ENCODE measurements at places on chromosomes 2 and 18. TPM values are rescaled to one million over a fixed set of nuclear protein-coding genes. Genes with fewer than 3 reads are reported as not detected.

DNA sequence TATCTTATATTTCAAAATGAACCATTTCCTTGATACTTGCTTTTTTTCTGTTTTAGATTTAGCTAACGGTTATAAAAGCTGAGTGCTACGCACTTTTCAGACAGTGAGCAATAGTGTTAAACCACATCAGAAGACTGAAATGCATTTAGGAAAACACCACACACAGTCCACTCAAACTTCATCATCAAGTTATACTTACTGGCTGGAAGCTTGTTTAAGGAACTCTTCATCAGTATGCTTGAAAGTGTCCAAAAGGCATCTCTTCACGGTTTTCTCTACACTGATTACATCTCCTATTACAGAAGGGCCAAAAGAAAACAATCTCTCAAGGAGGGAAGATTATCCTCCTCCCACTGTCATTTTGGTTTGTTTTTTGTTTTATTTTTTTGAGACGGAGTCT is 19.7 kb downstream of the ILKAP start:
- DNase-seq = peak; percentile 89
- H3K27me3 ChIP-seq = no peaks in the 10 kb centered on the region
- H3K4me3 ChIP-seq = no peak overlapping the region
- H3K27ac ChIP-seq = peak overlapping the region; percentile 45
- H3K36me3 ChIP-seq = peaks cover 87% of the 10 kb centered on the region

DNA sequence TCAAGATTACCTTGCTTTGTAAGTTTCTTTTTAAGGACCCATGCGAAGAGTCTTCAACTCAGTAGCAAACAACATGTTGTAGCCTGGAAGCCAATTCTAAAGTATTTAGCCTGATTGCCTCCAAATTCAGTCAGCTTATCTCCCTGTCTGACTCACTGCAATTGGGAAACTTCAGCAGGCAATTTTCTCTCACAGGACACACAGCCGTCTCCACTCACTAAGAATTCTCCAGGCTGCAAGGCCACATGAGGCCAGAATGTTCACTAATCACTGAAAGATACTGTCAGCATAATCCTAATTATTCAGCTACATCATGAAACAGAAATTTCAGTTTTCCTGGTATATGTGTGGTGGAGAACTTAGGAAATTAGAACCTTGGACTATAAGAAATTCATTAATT is 78.1 kb upstream of the PDE1A start:
- DNase-seq = peak; percentile 45
- H3K27ac ChIP-seq = peak overlapping the region; percentile 59
- peaks cover 17% of the 10 kb centered on the region for H3K4me1 ChIP-seq
- no peaks in the 10 kb centered on the region for H3K27me3 ChIP-seq
- no peaks in the 10 kb centered on the region for H3K36me3 ChIP-seq
- H3K4me3 ChIP-seq = no peak overlapping the region

Gene LRRTM4
- under 0.01 TPM for total RNA-seq

Gene NETO1
- under 0.01 TPM for total RNA-seq

Gene TPO
- not detected for total RNA-seq

Data from osteoblast (primary cell).